ENCODE measurements at places on chromosomes 7 and 10. TPM values are rescaled to one million over a fixed set of nuclear protein-coding genes. Genes with fewer than 3 reads are reported as not detected.

The MYL10 gene
- not detected for total RNA-seq

The SERPINE1 gene
- total RNA-seq: 1,952 TPM

The CUBN gene
- 6.8 TPM for total RNA-seq

The CFAP69 gene
- total RNA-seq: 0.27 TPM

The TMEM196 gene
- total RNA-seq: not detected

The NUTM2E gene
- total RNA-seq: 0.05 TPM

The LIPK gene
- not detected for total RNA-seq

The MYH16 gene
- total RNA-seq: 0.64 TPM

The AQP1 gene
- 4.9 TPM for total RNA-seq

The UTF1 gene
- not detected for total RNA-seq

The PTPN20 gene
- total RNA-seq: not detected

The APBB1IP gene
- total RNA-seq: not detected

The FAM237B gene
- not detected for total RNA-seq

The LIPF gene
- total RNA-seq: not detected

Data from mammary microvascular endothelial cell (primary cell).